ENCODE measurements at places on chromosomes 1 and 21. TPM values are rescaled to one million over a fixed set of nuclear protein-coding genes. Genes with fewer than 3 reads are reported as not detected.

Gene S100A14
- total RNA-seq: 0.29 TPM

Gene HEYL
- total RNA-seq: 64.0 TPM

Gene HSF2BP
- total RNA-seq: 0.29 TPM

Gene MIXL1
- not detected for total RNA-seq

Gene IGSF8
- 24.7 TPM for total RNA-seq
